ENCODE measurements at places on chromosomes 12 and 14.
A peak's percentile ranks its signal among the peaks of the same experiment; 100 is the strongest.

DNA sequence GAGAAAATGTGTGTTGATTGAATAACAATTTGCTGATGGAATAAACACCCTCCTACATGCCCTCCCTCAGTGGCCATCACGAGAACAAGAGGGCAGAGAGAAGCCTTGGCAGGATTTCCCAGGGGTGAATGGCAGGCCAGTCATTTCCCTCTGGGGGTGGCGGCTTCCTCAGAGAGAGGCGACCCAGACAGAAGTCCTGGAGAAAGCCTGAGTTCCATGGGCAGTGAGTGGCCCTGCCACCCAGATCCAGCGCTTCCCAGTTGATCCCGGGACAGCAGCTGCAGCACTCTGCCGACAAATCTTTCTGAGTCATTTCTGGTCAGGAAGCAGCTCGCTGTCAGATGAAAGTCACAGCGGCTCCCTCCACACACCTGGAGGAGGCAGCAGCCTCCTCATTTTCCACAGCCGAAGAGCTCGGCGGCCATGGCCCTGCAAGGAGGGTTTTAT lies 123.0 kb downstream of the SCARB1 start:
- DNase-seq = no peak

DNA sequence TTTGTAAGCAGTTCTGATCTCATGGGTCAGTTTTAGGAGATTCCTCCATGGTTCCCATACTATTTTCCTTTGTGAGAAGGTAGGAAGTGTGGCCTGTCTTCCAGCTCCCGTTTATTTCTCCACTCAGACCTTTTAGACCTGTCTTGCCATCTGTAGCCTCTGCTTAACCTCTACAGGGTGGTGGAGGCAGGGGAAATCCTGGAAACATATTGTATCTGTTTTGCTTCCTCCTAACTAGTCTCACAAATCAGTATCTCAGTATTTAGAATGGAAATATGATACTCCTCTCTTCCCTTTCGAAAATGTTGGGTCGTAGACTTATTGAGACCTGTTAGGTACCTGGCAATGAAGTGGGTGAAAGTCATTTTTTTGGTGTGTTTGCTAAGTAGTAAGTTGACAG lies 399.4 kb upstream of the RGS6 start:
- DNase-seq = no peak

DNA sequence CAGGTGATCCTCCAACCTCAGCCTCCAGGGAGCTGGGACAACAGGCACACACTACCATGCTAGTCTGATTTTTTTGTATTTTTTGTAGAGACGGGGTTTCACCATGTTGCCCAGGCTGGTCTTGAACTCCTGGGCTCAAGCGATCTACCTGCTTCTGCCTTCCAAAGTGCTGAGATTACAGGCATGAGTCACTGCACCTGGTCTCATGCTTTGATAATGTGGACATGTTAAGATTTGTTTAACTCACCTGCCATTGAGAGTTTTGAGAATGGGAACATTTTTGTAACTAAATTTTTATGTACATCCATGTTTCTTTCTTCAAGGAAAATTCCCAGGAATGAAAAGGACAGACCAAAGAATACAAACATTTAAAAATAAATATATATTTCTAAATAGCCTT lies 121.2 kb downstream of the MIPOL1 start:
- DNase-seq = no peak

- no peak for DNase-seq
Measured at GRCh38 chr12:24425601-24425970, 476.1 kb upstream of the SOX5 start.

GRCh38 chr14:42719391-42719790 lies 1112.7 kb downstream of the LRFN5 start:
- peak; percentile 72 for DNase-seq

DNA sequence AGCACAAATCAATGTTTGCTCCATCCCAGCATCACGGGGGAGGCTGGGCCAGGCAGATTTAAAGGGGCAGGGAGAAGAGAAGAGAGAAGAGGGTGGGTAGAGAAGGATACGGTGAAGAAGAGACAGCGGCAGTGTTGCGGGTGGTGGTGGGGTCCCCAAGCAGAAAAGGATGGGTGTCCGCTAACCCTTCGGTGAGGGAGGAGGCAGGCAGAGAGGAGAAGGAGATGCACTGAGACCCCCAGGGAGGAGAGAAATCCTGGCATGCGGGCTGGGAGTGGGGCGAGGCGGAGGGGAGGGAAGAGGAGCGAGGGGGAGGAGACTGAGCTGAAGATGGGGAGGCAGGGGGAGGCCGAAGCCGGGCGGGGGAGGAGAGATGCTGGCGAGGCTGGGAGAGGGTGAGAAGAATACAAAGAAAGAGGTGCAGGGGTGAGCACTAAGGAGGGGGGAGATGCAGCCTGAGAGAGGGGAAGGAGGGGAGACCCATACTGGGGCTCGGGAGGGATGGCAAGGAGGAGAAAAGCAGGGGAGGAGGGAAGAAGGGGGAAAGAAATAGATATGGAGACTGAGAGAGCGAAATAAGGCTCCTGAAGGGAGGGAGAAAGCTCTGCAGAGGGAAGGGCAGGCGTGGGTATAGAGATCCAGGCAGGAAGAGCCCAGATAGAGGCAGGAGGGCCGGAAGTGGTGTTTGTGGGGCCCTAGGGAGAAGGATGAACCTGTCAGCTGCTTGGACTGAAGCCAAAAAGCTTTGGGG lies at the start of gene JPH4:
Gene JPH4, minus strand, starts transcription at position 231 of the 751 bp plus-strand sequence. CDS start 1,337 bp downstream, outside the sequence.
- DNase-seq = no peak

DNA sequence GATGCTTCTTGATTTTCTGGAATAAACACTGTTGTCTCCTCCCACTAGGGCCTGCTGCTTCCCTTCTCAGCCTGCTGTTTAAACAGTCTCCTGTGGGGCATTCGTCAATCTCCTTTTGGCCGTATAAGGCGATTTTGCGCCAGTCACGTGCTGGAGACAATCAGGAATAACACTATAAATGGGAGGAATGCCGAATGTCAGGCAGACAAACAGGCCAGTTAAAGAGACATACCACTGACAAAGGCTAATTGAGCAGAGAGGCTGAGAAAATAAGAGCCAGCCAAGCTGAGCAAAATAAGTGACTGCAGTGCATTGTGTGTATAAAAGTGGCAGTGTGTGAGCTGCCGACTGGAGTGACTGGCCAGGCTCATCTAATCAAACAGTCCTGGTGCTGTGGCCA lies 23.3 kb downstream of the DMAC2L start:
- peak; percentile 81 for DNase-seq

- DNase-seq = no peak
Measured at GRCh38 chr14:101968186-101968585, 3.8 kb downstream of the DYNC1H1 start.

DNA sequence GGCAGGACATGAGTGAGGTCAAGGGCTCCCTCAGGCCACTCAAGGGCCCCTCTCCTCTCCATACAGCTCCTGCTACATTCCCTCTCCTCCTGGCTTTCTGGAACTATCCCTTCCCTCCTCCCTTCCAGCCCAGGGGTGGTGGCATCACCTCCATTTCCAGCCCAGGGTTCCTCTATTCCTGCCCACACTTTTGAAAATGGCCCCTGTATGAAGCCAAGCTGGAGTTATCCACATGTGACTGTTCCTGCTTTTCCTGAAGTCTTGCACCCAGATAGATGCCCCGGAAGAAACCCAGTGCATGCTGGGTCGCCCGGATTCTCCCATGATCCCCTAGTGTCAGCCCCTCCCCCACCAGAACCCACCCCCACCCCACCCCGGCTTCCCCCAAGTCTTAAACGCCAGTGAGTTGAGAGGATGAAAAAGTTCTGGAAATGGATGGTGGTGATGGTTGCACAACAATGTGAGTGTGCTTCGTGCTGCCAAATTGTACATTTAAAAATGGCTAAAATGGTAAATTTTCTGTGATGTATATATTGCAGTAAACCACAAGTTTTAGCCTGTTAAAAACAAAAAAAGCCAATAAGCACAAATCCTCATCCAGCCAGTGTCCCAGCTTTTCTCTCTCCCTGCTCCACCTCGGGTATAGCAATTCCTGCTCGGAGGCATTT lies 136.9 kb downstream of the SCARB1 start:
- no peak for DNase-seq

- DNase-seq = no peak
Measured at GRCh38 chr12:1839464-1839863, 19.1 kb downstream of the LRTM2 start.

DNA sequence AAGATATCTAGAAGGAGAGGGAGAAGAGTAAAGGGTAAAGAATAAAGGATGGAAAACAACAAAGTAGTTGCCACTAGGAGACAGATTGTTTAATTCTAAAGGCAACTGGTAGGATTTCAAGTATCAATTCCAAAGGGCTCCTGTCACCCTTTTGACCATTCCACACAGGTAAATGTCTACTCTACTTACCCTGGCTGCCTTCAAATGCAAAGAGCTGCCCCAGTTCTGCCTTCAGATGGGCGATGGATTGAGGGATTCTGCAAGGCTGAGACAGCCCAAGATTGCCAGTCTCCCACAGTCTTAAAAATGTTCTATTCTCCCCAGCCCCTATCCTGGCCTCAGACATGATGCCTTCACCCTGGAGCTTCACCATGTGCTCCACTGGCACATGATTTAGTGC lies 11.4 kb downstream of the KRT76 start:
- no peak for DNase-seq

DNA sequence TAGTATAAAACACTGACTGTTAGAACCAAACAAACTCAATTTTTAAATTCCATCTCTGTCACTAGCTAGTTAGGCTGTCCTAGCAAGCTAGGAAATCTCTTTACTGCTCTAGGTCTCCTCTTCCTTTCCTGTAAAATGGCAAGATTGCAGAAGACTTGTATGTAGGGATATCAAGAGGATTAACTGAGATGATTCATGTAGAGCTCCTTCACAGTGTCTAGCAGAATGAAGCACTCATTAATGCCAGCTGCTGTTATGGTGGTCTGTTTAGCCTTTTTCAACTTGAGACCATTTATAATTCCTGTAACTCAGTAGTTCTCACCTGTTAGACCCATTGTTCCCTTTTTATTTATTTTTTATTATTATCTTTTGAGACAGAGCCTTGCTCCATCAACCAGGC lies 67.8 kb upstream of the KCNH3 start:
- DNase-seq = no peak

- DNase-seq = no peak
Measured at GRCh38 chr12:14946162-14946561, 7.8 kb upstream of the ERP27 start.
